Stimulated activated CD4-positive, alpha-beta T cell treated with anti-CD3 and anti-CD28 coated beads, Interleukin-15, amount 100 ng/mL, for 1 hour (primary cell): ENCODE measurements at places on chromosomes 5 and 9.

DNA sequence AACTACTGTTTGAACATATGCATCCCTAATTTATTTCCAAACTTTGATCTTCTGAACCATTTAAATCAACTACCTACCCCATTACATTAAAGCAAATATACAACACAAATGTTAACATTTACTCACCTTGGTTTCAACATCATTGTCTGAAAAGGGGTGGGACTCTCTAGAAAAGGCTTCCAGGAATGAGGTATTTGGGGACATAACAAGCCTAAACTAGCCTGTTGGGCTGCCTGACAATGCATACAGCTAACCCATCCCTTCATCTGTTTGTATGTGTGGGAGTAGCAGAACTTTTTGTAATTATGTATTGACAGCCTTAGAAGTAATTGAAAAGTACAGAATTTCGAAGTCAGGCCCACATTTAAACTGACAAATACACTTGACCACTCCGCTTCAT is 2225.9 kb upstream of the C9orf72 start:
- no peak for DNase-seq

GRCh38 chr9:21782205-21782604 is 20.2 kb upstream of the MTAP start:
- no peak for DNase-seq

DNA sequence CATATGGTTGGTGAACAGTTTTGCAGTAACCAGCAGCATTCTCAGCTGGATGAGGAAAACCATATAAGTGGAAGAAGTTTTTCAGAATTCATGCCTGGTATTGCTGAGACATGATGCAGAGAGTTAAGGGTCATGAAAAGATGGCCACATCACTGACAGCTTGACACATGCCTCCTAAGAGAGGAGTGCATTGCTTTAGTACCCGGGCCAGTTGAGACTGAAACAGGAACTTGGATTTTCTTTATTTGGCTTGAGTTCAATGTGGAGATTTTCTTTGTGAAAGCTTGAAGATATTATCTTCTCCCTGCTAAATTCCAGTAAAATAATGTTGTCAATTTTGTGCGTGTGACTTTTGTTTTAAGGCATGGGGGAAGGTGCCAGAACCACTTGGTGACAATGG is 35.8 kb downstream of the HACD4 start:
- DNase-seq = no peak

DNA sequence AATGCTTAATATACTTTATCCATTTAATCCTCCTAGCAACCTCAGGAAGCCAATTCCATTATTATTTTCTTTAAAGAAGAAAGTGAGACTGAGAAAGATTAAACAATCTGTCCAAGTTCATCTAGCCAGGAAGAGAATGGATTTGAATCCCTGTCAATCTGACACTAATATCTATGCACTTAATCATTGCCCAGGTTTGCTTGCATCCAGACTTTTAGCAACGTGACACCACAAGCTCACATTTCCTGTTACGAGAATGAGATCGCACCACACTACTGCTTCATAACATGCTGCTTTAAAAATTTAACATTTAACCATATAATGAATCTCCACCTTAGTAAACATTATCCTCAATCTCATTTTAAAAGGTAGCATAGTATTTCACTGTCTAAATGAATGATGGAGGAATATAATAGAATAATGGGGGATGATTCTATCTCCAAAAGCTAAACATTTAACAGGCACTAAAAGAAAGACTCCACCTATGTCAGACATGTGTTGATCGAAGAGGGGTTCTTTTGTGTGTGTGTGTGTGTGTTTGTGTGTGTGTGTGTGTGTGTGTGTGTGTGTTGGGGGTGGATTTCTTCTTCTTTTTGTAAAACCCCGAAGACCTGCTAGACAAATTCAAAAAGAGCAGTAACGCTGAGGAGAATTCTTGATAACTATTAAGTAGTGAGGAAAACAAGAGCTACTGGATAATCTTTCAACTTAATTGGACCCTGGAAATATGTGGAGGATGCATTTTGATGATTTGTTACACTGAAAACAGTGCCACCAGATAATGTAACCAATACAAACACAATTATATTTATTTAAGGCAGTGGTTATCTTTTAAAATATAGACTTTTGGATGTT is 138.7 kb upstream of the NR3C1 start:
- DNase-seq = no peak

GRCh38 chr5:74237571-74238145 is 402.9 kb downstream of the ENC1 start:
- no peak for DNase-seq

- no peak for DNase-seq
Measured at GRCh38 chr9:82354279-82354659, 365.7 kb downstream of the SPATA31D1 start.

DNA sequence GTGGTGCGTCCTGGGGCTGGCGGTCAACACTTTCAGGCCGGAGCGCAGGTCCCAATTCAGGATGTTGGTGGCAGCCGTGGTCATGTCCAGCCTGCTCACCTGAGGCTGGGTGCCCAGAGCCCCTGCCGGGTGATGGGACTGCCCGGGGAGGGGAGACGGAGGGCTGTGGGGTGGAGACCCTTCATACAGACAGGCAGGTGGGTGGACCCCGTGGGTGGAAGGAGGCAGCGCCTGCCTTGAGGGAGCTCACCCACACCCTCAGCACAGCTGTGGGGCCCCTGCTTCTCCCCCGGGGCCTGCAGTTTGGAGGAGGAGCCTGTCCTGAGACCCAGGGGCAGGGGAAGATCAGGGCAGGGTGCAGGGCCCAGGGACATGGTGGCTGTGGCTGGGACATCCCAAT is 6.9 kb upstream of the PTGDS start:
- DNase-seq = no peak
